ENCODE measurements at places on chromosomes 1 and 21.

DNA sequence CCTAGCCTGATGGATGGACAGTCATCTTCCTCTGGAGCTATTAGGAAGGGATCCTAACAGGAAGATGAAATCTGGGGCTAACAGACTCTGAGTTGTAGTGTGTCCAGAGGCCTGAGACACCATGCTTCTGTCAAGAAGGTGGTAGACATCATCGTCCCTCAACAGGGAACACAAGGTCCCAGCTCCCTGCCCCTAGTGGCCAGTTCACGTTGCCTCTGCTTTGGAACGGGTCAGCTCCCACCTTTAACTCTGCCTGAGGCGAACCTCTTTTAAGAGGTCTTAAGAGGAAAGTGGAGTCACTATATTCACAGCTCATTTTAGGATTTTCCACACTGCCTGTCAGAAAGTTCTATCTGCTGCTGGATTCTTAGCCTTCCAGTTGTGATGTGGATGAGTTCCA lies 28.3 kb downstream of the LRRC71 start:
- no peak for DNase-seq

GRCh38 chr1:25560001-25560400 lies 16.6 kb downstream of the LDLRAP1 start:
- no peak for DNase-seq

- DNase-seq: no peak
These were observed 23.8 kb downstream of the C1orf198 start for GRCh38 chr1:230844561-230844960.

GRCh38 chr1:244254467-244254866 lies 197.2 kb downstream of the ADSS2 start:
- no peak for DNase-seq

GRCh38 chr1:207892764-207893163 lies 18.2 kb downstream of the CD34 start:
- no peak for DNase-seq

GRCh38 chr1:159999204-159999603 lies 32.6 kb downstream of the PIGM start:
- no peak for DNase-seq

- DNase-seq: no peak
These were observed 78.8 kb upstream of the NR5A2 start for GRCh38 chr1:199948587-199949280.

DNA sequence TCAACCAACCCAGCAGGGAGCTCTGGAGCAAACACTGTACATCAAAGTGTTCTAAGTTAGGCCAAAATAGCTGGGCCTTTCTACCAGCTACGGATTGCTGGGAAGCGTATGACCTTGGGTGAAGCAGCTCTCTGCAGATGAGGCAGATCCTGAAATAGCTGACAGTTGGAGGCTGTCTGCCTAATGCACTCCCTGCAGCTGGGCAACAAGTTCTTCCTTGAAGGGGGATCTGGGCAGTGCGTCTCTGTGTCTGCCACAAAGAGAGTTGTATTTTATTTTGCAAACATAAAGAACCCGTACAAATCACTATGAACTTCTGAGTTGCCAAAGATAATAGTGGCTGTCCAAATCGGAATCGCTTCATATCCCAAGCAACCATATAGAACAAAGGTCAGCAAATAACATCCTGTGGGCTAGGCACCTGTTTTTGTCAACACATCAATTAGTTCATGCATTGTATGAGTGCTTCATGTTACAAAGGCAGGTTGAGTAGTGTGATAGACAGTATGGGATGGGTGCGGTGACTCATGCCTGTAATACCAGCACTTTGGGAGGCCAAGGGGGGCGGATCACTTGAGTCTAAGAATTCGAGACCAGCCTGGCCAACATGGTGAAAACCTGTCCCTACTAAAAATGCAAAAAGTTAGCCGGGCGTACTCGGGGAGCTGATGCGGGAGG lies 29.1 kb upstream of the KLF17 start:
- no peak for DNase-seq

GRCh38 chr21:25925936-25926335 lies 191.2 kb downstream of the GABPA start:
- no peak for DNase-seq

DNA sequence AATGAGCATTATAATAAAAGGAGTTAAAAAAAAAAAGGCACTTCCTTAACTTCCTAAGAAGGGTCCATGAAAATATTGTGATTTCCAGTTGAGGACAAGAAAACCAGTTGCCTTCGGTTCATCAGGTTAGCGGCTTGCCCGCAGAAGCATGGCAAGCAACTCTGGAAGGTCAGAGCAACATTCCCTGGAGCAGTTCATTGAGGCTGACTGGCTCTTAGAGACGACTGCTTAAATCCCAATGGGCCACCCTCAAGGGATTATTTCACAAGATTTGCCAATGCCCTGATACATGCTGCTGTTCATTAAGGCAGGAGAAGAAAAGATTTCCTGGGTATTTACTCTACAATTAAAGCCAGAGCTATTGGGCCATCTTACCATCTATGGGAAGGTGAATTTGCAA lies 29.0 kb upstream of the CASQ2 start:
- no peak for DNase-seq

DNA sequence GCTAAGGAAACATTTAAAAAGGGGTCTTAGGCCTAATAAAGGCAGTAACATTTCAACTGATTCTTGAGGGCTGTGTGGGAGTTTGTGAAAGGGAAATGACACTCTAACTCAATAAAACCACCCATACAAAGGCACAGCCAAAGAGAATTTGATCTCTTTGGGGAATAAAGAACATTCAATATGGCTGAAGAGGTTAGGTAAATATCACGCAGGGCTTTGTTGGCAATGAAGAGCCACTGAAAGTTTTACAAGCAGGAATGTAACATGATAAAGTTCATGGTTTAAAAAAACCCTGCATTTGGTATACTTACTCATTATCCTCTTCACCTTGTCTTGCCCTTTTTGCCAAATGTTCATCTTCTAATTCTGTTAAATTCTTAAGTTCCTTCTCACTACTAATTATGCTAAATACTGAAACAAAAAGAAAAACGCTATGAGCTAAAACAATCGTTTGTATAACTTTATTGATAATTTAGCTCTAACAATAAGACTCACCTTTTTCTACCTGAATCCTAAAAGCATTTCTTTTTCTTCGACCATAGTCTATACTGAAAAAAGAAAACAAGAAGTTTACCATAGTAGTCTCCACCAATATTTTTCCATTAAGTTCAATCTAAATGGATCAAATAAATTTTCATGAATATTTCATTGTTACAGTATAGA lies 12.5 kb downstream of the NVL start:
- DNase-seq: no peak

DNA sequence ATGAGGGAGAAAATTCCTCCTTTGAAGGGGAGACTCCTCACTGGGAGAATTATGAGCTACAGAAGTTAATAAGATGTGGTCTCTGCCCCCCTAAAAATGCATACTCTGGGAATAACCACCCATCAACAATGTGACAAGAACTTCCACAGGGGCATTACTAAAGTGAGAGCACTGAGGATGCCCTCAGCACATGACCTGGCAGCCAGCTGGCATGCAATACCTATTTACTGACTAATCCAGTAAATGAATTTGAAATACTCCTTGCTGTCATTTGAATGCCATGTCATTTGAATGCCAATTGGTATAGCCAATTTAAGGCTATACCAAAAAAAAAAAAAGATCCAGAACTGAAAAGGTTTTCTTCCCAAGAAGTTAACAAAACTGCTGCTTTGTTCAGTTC lies 30.8 kb downstream of the PLPP3 start:
- no peak for DNase-seq

- no peak for DNase-seq
These were observed 27.7 kb downstream of the TNFRSF9 start for GRCh38 chr1:7912743-7913557.

DNA sequence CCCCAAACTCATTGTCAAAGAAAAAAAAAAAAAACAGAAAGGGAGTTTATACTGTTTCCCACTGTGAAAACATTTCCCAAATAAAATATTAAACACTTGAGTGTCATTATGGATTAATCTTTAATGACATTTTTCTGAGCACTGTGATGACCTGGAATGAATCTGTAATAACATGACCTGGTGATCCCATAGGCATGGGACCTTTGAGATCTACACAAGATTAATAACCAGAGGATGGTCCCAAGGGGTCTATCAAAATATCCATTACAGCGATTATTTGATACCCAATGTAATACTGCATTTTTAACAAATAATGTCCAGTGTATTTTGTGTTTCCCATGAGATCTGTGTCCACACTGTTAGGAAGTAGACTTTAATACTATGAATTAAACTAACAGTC lies 32.4 kb upstream of the NCAM2 start:
- DNase-seq: no peak

GRCh38 chr21:15221799-15222386 lies 157.1 kb upstream of the NRIP1 start:
- DNase-seq: no peak

DNA sequence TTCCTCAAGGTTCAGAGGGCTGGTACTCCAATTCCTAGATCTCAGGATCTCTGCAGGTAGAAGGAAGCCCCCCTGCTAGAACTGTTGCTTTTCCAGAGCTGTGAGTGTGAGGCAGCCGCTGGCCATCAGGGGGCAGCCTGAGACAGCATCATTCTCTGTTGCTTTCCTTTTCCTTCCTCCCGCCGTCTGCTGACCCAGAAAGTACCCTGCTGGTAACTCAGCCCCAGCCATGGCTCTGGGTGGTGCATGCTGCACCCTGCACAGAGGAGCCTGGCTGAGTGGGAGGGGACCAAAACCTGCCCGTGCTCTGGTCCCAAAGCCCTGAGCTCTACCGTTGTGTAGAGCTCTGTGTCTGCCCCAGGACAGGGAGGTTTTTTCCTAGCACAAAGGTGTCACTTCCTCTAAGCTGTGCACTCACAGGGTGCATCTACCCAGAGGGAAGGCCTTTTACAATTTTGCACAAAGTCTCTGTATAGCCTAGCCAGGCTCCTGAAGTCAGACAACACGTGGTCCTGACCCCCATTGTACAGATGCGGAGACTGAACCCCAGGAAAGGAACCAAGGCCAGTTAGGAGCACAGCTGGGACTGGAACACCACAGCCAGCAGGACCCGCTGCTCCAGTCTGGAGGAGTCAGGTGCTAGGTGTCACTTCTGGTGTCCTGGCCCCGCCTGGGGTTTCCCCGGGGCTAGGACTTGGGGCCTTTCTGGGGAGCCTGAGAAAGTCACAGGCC lies 5.6 kb upstream of the FAM131C start:
- peak; percentile 41 for DNase-seq

GRCh38 chr1:163171826-163172225 lies 30.9 kb downstream of the RGS5 start:
- DNase-seq: peak; percentile 15

GRCh38 chr1:184843732-184844495 lies 89.3 kb upstream of the EDEM3 start:
- no peak for DNase-seq

GRCh38 chr1:245995474-245995873 lies 511.6 kb downstream of the SMYD3 start:
- DNase-seq: no peak

GRCh38 chr1:182146286-182146685 lies 84.8 kb upstream of the ZNF648 start:
- no peak for DNase-seq

DNA sequence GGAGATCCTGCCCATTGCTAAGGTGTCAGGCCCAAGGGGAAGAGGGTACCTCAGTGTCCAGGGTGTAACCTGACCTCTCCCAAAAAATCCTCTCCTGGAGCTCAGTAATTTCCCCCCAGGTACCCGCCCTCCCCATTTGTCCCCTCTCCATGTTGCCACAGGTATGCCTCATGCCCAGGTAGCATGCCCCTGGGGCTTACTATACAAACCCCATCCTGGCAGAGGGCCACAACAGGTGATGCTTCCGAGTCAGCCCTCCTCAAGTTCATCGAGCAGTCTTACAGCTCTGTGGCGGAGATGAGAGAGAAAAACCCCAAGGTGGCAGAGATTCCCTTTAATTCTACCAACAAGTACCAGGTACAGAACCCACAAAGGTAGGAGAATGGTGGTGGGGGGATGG lies 15.7 kb downstream of the ATP1A4 start:
- no peak for DNase-seq

DNA sequence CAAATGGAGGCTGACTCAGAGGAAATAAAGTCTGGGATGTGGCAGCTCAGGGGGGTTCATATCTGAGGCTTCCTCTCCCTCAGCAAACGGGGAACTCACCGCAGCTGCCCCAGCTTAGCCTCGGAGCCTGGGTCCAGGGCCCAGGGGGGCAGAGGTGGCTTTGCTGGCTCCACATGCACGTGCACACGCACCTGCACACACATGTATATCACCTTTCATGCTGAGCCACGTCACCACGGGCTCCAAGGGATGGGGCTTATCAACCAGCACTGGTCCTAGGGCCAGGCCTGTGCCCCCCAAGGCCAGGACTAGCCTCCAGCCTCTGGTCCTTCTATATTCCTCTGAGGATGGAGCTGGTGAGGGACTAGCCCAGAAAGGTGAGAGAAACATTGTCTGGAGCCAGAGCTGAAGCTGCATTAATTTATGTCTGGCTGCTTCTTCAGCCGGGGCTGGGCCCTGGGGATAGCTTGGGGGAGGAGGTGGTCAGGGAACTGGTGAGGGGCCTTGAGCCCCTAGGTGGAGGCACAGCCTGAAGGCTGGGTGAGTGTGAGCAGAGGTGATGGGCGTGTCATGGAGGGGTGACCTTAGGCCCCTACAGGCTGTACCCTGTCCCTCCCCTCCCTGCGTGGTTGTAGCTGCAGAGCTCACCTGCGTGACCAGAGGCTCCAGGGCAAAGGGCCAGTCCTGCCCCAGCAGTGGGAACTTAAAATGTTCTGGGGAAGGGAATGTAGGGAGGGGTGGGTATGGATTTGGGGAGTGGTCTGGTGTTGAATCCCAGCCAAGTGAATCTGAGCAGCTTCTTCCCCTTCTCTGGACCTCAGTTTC lies 520.8 kb downstream of the PTPRU start:
- DNase-seq: no peak

DNA sequence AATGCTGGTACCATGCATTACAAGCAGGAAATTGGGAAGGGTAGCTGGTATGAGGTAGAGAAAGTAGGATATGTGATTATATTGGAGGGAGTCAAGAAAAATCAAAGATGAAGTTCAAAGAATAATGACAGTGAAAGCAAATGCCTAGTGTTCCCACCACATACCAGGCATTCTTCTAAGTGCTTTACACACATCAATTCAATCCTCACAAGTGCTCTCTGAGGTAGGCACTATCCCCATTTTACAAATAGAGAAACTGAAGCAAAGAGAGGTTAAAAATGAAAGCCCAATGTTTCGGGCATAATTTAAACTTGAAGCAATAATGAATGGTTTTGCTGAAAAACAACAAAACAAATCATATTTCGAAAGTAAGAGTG lies 40.1 kb upstream of the MCOLN3 start:
- no peak for DNase-seq

- DNase-seq: no peak
These were observed 203.8 kb upstream of the POU3F1 start for GRCh38 chr1:38250356-38250755.

DNA sequence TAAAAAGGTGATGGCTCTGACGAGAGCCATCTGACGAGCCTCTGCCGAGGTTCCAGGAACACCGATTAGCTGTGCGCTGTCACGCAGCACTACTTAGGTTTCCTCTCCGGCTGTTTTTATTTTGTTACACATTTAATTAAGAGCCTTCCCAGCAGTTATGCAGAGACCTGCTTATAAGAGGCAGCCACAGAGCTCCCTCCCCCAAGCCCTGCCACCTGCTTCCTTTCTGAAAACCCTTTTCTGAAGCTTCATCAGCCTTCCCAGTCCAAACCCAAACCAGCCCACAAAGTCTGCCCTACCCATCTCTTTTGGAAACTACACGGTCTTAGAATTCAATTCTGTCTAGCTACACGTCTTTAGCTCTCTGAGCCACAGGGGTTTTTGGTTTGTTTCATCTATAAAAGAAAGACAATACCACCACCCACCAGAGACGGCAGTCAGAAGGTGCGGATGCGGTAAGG lies 49.1 kb downstream of the ERI3 start:
- no peak for DNase-seq

- DNase-seq: no peak
These were observed 347.6 kb downstream of the PTPRC start for GRCh38 chr1:198986442-198986841.

GRCh38 chr21:39182484-39183271 lies 573 bp downstream of the PSMG1 start:
- no peak for DNase-seq

Data from DMS 273 treated with DMSO at 0.1 percent for 48 hours (cell line).